ENCODE measurements at places on chromosomes 5 and 9.

DNA sequence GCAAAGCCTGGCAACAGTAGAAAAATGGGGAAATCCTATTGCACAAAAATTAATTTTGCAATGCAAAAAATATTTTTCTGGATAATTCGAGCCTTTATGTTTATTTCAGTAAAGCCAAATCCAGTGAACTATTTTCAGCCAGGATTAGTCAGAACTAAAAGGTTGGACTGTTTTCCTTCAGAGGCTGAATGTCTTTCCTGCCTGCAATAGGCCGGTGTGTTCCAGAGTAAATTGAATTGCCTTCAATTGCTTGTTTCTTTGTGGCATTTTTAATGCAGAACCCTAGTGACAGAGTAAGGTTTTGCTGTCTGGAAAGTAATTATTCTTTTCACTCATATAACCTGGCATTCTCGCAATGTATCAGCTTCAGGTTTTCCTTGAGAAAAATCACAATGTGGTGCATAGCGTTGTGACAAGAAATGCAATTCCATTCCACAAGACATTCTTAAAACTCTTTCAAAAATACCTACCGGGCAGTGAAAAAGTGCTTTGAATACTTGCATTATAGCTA lies 183.7 kb downstream of the GLIS3 start:
- DNase-seq, result no peak

DNA sequence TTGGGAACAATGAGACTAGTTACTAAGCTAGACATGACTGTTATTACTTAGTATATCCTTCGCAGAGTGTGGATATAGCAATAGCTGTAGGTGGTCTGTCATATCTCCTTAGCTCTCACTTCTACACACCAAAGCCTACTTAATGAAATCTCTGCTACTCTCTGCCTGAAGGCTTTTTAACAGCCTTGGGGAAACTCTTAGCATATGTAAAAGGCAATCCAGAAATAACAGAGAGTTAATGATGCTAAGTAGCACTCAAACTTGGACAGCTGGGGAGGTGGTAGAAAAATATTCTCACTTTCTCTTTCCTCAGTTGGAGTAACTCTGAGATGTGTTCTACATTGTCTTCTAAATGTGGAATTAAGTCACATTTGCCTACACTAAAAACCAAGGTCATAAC lies 30.2 kb upstream of the C6 start:
- DNase-seq, result no peak

- DNase-seq, result no peak
Measured at GRCh38 chr9:34506623-34507022, 16.2 kb downstream of the ENHO start.

DNA sequence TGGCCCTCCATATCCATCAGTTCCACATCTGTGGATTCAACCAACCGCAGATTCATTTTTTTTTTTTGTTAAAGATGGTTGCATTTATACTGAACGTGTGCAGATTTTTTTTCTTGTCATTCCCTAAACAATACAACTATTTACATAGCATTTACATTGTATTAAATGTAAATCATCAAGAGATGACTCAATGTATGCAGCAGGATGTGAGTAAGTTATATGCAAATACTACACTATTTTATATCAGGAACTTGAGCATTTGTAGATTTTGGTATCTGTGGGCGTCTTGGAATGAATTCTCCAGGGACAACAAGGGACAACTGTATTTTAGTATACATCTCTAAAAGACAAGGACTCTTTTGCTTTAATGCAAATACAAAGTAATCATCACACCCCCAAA lies 299.2 kb upstream of the ZNF608 start:
- no peak for DNase-seq

DNA sequence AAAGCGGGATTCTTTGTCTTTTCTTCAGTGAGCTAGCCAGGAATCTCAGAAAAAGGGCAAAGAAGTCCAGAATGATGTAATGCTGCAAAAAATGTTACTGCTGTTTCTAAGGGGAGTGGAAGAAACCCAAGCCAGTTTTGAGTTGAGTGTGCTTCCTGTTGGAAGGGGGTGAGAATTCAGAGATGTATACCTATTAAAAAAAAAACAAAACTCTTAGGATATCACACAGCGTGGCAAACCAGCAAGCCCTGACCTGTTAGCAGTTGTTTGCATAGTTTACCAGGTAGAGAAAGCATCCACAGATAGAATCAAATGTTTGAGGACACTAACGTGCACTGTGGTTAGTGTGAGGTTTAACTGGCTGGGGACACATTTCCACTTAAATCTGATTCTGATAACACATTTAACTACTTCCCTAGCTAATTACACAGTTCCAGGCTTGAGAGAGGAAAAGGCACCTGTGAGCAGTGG lies 11.4 kb downstream of the BASP1 start:
- no peak for DNase-seq

DNA sequence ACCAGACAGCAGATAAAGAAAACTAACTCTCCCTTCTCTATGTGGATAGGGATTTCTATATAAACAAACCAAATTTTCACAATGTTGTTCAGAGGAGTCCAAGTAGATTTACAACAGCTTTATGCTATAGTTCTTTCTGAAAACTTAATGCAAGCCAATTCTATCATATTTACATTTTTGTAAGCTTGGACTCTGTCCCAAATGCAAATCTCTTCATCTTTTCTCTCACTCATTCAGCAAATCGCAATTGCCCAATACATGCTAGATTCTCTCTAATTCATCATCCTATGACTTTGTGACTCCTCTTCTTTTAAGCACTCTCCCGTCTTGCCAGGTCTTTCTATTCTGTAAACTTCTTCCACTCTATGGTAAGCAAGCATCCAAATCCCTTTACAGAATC lies 39.1 kb upstream of the UGT3A2 start:
- DNase-seq, result no peak

DNA sequence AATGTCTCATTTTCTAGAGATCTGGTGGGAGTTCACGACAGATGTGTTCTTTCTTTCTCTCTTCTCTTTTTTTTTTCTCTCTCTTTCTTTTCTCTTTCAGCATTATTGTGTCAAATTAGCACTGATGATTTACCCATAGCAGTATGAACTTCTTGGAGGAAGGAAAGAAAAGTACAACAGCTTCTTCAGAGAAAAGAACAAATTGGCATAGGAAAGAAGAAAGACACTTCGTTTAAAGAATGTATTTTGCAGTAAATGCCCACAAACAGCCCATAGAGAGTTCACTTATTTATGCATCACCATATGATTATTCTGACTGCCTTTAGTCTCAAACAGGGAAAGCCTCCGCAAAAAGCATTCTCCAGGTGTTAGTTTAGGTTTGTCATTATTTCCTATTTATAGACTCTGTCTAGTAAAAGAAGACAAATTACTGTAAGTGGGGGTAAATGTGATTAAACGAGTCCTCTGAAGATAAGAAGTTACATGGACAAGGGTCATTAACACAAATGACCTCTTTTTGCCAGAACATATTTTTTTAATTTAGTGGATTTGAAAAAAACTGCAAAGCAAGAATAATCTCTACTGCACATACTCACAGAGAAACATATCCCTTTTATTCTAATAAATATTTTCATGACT lies 68.0 kb downstream of the POU5F2 start:
- no peak for DNase-seq

DNA sequence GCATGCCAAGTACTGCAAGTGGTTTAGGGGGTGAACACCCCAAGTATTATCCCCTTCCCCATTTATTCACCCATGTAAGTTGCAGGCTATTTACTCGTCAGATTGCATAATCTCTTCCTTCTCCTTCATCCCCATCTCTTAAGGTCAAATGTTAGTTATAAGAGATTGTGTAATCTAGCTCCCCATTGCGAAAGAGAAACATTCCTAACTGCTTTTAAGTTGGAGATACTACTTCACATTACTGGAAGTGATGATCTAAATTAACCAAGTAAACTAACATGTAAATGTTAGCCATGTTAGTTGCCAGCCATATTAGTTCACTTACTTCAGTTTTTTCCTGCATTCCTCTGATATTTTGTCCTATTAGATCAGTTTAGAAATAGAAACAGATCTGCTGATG lies 262.3 kb downstream of the TAF11L14 start:
- no peak for DNase-seq

GRCh38 chr5:35821513-35821912 lies 35.2 kb upstream of the IL7R start:
- DNase-seq, result peak; percentile 66

GRCh38 chr9:129011761-129012181 lies 16.4 kb downstream of the SH3GLB2 start:
- no peak for DNase-seq

- DNase-seq, result no peak
Measured at GRCh38 chr9:127165116-127165515, 42.7 kb upstream of the ANGPTL2 start.

DNA sequence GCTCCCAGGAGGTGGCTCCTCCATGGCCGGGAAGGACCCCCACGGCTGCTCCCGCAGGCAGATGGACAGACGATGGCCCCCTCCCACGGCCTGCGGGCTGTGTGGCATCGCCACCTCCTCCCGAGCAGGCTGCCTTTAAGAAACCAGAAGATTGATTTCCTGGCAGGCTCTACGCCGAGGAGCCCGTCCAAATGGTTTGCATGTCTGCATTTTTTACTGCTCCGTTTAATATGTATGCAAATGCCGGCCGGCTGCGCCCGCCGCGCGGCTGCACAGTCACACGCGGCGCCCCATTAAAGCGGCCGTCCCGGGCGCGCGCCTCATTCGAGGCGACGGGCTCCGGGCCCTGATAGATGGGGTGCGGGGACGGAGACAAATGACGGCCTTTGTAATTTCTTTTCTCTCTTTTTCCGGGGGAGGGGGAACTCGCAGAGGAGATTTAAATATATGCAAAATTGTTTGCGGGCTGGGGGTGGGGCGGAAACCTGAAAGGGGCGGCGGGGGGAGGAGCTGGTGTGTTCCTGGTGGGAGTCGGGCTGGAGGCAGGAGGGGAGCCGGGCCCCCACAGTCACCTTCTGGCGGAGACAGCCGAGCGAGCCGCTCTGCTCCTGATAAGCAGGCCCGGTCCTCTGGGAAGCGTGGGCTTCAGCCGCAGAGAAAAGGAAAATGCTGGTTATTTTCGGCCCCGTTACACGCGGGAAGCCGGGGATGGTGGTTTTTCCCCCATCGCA lies 158.7 kb upstream of the IER5L start:
- DNase-seq, result peak; percentile 23

GRCh38 chr5:150000990-150001659 lies 586 bp downstream of the HMGXB3 start:
- peak; percentile 39 for DNase-seq

GRCh38 chr5:1432296-1432695 lies 12.9 kb downstream of the SLC6A3 start:
- DNase-seq, result no peak

DNA sequence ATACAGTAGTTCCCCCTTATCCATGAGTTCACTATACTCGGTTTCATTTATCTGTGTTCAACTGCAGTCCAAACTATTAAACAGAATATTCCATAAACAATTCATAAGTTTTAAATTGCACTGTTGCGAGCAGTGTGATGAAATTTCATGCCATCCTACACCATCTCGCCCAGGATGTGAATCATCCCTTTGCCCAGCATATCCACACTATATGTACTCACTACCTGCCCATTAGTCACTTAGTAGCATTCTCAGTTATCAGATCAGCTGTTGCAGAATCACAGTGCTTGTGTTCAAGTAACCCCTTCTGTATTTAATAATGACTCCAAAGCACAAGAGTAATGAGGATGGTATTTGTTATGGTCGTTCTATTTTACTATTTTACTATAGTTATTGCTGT lies 51.5 kb downstream of the SHOC1 start:
- DNase-seq, result peak; percentile 61

DNA sequence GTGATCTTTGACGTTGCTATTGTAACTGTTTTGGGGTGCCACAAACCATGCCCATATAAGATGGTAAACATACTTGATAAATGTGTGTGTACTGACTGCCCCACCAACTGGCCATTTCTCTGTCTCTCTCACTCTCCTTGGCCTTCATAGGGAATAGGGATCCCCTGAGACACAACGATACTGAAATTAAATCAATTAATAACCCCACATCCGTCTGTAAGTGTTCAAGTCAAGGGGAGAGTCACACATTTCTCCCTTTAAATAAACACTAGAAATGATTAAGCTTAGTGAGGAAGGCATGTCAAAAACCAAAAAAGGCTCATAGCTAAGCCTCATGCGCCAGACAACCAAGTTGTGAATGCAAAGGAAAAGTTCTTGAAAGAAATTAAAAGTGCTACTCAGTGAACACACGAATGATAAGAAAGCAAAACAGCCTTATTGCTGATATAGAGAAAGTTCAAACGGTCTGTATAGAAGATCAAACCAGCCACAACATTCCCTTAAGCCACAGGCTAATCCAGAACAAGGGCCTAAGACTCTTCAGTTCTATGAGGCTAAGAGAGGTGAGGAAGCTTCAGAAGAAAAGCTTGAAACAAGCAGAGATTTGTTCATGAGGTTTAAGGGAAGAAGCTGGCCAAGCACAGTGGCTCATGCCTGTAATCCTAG lies 111.1 kb downstream of the UGCG start:
- no peak for DNase-seq

DNA sequence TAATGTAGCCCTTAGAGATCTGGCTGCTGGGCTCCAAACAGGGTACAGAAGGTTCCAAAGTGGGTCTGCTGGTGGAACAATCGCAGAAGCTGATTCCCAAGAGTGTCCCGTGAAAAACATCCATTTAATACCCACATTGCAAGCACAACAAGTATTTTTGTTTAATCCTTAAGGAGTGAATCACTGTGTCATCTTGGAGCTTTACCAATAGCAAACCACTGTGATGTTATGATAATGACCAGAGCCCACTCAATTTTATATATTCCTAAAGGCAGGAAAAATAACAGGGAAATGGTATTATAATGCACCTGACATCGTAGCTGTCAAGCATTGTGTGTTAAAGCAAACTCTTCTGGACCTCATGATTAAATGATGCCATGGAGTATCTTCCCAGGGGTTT lies 291.9 kb downstream of the FBXL7 start:
- no peak for DNase-seq

GRCh38 chr5:142316051-142316450 lies 8.8 kb downstream of the SPRY4 start:
- no peak for DNase-seq

GRCh38 chr9:116087246-116087645 lies 66.3 kb upstream of the PAPPA start:
- DNase-seq, result no peak

- DNase-seq, result no peak
Measured at GRCh38 chr9:131275332-131276093, 797 bp downstream of the FAM78A start.

DNA sequence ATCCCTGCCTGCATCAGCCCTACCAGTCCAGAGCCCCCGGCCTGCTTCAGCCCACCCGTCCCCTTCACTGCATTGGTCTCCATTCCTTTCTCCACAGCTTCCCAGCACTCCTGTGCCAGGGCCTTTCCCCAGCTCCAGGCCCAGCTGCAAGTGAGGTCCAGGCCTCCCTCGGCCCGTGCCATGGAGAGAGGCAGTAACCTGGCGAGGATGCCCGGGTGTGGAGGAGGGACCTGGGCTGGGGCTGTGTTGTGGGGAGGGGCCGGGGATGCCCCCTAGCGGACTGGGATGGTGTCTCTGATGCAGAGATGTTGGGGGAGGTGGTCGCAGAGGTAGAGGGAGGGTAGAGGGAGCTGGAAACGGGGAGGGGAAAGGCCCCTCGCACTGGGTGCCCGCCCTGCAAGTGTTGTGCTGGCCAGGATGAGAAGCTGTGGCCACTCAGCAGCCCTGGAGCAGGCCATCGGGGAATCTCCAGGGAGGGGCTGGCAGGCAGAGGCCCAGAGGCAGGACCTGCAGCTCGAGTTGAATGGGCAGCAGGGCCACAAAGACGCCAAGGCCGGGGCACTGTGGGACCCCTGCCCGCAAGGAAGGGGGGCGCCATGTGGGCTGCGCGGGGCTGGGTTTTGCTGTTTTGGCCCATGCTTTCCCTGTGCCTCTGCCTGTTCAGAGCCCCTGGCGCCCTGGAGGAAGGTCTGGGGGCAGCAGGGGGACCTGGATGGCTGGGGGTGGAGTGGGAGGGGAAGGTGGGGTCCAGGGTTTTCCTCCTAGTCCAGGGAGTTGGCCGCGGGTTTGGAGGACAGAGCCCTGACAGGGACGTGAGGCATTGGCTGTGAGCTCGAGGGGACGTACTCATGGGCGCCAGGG lies 26.0 kb upstream of the NKD2 start:
- DNase-seq, result no peak

Data from stimulated activated CD4-positive, alpha-beta T cell treated with anti-CD3 and anti-CD28 coated beads, Interleukin-1b, Interleukin-23, amount 100 ng/mL, for 48 hours (primary cell).